ENCODE measurements at places on chromosomes 5 and 9.

GRCh38 chr5:160318409-160318808 is 6.0 kb upstream of the CCNJL start:
- DNase-seq = no peak

GRCh38 chr5:41370482-41370881 is 139.9 kb downstream of the PLCXD3 start:
- DNase-seq = no peak

DNA sequence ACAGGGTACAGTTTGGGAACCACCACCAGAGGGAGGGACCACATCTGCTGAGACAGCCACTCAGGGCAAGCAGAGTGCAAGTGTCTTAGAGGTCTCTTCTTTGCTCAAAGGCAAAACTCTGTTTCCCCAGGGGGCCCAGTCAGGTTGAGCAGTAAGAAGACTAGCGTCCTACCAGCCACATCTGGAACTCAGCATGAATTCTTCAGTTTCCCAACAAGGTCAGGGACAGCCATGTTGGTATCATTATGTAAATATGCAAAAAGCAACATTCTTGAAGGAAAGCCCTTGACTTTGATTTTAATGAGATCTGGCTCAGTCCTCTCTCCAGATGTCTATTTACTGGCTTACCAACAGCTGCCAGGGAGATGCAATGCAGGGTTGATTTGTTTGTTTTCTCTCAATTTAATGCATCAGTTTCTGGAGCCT is 46.7 kb downstream of the TGFBI start:
- DNase-seq = no peak

DNA sequence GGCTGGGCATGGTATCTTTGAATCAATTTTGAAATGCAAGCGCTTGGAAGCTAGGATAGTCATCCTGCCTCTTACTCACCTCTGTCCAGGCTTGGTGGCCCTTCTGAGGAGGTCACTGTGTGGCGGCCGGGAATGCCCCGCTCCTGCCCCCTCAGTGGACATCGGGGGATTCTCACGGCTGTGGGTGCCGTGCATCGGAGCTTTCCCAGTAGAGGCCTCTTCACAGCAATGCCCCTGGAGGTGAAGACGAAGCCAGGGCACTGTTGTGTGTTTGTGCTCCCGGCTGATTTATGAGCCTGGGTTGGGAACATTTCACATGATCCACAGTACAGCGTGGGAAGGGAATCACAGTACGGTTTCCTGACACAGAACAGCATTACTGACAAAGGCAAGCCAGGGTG is 147.5 kb downstream of the NXNL2 start:
- DNase-seq = no peak

- DNase-seq = no peak
Measured at GRCh38 chr5:176188085-176188484, 50.1 kb upstream of the SIMC1 start.

DNA sequence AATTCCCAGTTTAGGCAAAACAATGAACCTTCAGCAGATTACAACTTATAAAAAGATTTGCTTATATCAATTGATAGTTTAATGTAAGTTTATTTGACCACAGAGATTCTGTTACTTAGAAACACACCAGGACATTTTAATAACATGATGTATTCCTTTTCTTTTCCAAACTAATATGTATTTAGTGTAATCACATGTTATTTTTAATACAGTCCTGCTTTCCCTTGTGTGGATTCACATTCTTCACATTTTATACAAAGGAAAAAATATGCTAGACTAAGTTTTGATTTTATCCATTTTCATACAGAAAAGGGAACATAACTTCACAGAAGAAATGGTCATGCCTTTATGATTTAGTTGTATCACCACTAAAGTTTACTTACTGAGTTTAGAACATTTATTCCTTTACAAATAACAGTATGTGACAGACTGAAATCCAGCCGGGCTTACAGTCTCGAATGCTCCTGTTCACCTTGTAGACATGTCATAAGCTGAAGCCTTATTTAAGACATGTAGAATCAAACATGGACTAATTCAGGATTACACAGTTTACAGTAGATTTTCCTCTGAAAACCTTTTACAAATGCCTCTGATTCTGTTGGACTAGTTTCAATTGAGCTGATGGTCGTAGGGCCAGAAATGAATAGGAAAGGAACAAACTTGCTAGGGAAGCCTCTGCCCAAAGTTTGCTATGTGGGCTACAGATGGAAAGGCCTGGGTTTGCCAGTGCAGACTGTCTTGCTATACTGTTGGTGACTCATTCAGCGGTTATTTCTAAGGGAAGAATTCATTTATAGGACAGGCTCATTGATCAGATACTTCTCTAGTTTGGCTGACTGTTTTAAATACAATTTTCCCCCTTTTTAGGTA is 6.6 kb upstream of the ASPN start:
- no peak for DNase-seq

GRCh38 chr9:129889941-129890717 is 54.9 kb downstream of the USP20 start:
- DNase-seq = no peak

DNA sequence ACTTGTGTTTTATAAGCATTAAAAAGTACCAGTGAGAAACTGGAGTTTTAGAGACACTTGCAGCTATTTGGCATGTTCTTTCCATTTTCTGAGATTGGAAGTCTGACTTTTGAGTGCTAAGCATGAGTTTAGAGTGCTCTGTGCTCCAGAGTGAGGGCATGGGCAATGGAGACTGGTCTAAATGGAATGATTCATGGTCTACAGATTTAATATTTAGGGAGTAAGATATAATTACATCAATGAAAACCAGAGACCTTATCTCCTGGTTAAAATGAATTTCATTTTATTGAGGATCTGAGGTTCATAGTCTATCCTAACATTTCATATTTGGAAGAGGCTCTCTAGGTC is 135.9 kb upstream of the RPS23 start:
- DNase-seq = no peak

DNA sequence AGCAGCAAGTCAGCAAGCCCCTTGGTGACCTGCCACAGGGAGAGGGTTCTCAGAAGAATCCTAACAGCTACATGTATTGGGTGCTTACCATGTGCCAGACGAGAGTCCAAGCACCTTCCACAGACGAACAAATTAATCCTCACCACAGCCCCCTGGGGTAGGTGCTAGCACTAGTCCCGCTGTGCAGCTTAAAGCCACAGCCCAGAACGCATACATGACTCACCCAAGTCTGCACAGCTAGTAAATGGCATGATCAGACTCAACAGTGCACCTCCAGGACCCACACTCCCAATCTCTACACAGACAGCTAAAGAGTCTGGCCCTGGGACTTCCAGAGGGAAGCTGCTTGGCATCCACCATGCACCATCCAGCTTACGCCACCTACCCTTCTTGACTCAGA is 111.5 kb downstream of the PAX5 start:
- no peak for DNase-seq

DNA sequence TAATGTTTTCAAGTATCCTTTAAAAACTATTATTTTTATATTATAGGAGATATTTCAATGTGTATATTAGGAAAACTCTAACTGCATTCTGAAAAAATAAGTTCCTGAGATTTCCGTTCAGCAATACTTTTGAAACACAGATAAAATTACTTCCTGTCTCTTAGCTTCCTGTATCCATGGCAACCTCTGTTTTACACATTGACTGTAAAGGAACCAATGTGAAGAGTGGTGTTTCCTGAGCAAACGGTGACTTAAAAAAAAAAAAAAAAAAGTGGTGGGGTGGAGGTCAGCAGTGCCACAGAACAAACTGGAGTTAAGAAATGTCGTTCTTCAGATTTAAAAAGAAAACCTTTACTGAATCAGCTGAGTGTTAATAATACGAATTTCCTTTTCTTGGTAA is at the start of gene LRRC70:
Gene LRRC70, plus strand, starts transcription at position 280 of the 400 bp plus-strand sequence. CDS start 620 bp downstream, outside the sequence.
- DNase-seq = no peak

- no peak for DNase-seq
Measured at GRCh38 chr5:178441486-178442270, 148.5 kb downstream of the COL23A1 start.

DNA sequence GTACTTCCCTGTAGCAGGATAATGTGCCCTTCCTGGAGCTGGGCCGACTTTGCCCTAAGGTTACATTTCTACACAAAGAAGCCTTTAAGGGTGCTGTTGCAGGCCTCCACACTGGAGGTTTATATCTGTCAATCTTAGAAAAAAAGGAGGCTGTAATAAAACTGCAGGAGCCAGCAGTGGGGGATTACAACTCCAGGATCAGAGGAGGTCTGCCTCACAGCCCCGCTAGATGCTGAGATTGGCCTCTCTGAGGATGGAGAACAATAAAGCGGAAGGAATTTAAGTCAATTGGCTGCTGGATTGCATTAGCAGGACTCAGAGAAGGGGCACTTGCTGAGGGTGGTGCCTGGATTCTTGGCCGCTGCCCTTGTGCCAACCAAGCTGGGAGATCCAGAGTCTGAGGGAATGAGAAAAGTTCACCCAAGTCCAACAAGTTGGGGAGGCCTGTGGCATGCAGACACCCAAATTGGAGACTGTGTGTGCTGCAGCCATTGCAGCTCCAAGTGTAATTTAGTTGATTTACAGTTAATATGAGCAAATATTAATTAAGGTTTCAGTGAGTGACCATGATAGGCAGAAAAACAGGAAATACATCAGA is 99.0 kb upstream of the SSBP2 start:
- DNase-seq = no peak
